ENCODE measurements at places on chromosomes 7 and 10. TPM values are rescaled to one million over a fixed set of nuclear protein-coding genes. Genes with fewer than 3 reads are reported as not detected.

DNA sequence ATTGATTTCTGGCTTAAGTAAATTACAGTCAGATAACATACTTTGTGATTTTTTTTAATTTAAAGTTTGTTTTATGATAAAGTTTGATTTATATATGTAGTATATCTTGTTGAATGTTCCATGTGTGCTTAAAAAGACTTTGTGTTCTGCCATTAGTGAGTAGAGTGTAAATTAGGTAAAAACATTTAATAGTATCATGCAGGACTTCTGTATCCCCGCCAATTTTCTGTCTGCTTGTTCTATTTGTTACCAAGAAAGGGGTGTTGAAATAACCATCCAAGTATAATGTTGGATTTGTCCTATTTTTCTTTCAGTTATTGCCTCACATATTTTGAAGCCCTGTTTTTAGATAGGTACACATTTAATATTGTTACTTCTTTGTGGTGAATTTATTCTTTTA, 172.1 kb downstream of the CAMK1D start:
- no peak for DNase-seq

DNA sequence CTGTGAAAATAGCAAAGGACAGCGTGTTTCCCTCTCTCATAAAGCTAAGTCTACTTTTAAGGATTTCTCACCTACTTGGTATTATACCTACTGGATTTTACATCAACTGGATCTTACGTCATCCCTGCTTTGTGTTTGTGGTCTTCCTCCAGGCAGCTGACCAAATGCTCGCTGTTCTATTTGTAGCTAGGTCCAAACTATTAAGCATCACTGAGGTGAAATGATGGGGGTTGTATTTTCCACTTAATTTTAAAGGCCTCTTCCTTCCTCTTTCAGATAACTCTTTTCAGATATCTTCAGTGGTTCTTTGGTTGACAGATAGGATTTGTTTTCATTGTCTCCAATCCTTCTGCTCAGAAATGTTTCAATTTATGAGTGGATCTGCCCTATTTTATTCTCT, 169.7 kb downstream of the RNLS start:
- no peak for DNase-seq

- DNase-seq = no peak
These were observed 53.7 kb upstream of the MTPN start for GRCh38 chr7:136030867-136031318.

- DNase-seq = no peak
These were observed 248.4 kb downstream of the BMPER start for GRCh38 chr7:34153656-34154270.

DNA sequence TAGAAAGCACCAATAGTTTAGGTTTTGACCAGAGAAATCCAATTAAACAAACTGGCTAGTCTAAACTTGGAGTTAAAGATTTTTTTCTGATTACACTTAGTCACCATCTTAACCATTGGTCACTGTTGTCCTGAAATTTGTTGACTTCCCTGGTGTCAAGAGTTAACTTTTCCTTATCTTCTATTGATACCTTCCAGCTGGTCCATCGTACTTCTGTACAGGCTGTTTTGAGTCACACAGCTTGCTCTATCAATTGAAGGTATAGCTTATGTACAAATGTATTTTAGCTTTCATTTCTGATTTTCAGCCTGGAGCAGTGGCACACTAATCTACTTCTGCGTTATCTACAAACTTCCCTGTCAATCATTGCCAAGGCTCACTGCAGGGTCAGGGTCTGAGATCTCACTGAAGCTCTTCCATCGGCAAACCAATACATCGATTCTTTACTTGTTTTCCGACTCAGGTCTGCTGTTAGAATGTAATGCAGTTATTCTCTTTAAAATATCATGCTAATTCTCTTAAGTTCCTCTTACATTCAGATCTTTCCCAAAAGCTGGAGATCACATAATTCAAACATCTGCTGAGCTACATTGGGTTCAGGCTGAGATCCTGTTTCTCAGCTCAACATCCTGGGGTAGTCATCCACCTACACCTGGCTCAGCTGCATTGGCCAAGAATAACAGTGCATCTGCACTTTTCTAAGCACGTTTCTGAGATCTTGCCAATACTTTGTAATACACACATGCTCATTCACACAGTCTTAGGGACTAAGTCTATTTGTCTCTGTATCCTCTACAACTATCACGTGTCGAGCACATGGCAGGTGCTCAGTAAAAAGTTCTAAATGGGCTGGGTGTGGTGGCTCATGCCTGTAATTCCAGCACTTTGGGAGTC, 11.3 kb downstream of the MRPS33 start:
- no peak for DNase-seq

DNA sequence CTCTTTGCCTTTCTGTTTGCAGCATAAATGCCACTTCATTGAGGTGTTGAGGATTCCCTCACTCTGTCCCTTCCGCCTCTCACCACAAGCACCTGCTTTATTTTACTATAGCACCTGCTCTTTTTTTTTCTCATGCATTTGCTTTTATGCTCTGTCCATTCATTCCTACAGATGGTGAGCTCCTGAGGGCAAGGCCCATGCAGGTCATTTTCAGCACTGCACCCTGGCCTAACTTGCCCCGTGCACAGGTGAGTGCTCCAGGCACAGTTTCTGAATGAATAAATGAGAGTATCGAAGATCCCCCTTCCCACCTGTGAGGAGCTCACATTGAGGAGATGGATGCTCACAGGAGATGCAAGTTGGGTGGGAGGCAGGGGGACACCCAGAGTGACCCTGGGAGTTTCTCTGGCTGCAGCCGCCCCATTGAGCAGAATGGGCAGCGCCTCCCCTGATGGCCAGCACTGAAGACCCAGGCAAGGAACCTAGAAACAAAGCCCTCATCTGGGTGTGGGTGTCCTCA, 1.2 kb upstream of the AKR1E2 start:
- no peak for DNase-seq

DNA sequence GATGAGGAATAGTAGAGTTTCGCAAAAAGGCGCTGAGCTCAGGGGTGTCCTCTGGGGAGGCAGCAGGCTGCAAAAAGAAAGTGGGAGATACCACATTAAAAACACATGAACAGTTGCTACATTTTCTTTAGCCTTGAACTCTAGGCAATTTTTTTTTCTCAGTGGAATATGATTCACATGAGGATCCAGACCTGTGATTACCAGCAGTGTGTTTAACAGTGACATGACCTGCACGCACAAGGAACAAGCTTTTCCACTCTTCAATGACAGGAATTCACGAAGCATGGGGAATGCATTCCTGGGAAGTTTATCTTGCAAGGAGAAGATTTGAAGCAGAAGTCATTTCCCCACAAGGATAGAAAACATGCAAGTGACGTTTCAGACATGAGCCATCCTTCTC, 161.6 kb downstream of the ITGA8 start:
- DNase-seq = peak; percentile 3

DNA sequence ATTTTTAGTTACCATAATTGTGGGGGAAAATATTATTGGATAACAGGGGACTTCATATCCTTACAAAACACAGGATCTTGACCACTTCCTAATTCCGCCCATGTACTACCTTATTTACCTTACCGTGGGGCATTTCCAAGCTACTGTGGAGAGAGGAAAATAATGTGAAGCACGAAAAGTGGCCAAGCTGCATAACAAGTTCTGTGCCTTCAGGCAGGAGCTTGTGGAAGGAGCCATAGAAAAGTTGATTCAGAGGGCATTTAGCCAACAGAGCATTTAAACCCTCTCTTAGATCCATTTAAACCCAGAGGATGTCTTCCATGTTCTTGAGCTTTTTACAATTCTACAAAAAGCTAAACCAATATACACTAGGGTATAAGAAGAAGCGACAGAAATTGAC, 41.6 kb downstream of the DNAJB9 start:
- DNase-seq = no peak

LRRC27 gene
- polyA plus RNA-seq = 4.1 TPM
